Dermis microvascular lymphatic vessel endothelial cell (primary cell): ENCODE measurements at places on chromosomes 3 and 15.

GRCh38 chr3:42247576-42248027, 18.4 kb downstream of the CCK start:
- DNase-seq, result peak; percentile 30

DNA sequence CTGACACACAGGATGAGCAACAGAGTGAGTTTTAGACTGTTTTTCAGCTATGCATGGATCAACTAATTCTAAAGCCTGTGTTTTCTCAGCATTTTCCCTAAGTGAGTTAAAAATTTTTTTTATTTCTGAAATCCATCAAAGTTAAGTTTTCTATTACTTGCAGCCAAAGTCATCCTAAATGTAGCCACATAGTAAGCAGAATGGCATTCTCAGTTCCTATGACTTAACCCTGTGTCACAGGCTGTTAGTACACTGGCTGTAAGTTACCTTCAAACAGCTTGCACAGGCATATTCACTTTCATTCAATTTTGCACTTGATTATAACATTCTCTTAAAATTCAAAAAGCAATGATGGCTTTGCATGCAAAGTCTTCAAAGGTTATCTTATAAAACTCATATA, 368.2 kb downstream of the OCA2 start:
- no peak for DNase-seq

GRCh38 chr3:194322678-194323211, 28.4 kb downstream of the CPN2 start:
- peak; percentile 56 for DNase-seq

DNA sequence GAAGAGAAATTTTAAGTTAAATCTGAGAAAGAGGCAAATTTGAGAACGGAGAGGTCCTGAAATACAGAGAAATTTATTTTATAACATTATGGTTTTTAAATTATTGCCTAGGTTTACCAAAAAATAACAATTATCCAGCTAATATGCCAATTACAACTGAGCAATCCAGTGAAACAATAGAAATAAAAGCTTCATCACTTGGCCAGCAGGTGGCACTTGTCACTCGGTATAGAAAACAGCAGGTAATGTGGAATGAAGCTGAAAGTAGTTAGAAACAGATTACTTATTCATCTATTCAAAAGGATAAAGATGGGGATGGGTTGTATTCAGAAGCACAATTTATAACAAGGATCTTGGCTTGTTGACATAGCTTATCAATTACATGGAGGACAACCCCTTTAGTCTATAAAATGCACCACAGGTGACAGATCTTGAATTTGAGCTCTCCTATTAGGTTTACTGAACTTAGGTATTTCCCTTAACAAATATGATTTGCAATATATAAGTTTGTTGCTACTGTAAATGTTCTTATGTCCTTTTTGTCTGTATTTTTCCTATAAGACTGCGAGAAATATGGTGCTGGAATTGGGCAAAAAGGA, 70.1 kb upstream of the GUCA1C start:
- peak; percentile 51 for DNase-seq
